ENCODE measurements at places on chromosomes 7 and 10.

DNA sequence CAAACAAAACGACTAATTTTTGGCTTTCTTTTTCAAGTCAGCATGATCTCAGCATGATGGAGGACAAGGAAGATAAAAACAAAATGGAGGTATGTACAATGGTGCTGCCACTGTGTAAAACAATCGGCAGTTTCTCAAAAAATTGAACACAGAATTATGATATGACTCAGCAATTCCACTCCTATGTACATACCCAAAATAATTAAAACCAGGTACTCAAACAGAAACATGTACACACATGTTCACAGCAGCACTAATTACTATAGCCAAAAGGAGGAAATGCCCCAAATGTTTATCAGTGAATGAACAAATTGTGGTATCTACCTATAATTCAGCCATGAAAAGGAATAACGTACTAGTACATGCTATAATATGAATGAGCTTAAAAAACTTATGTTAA lies 29.9 kb downstream of the SNX13 start:
- DNase-seq, result no peak

- peak; percentile 46 for DNase-seq
Measured at GRCh38 chr7:150450491-150451001, at the start of gene GIMAP8. Gene GIMAP8 (plus strand): TSS chr7:150450630. CDS start chr7:150466699, 16,069 bp downstream.

GRCh38 chr10:77478962-77479359 lies 158.6 kb downstream of the KCNMA1 start:
- DNase-seq, result no peak

DNA sequence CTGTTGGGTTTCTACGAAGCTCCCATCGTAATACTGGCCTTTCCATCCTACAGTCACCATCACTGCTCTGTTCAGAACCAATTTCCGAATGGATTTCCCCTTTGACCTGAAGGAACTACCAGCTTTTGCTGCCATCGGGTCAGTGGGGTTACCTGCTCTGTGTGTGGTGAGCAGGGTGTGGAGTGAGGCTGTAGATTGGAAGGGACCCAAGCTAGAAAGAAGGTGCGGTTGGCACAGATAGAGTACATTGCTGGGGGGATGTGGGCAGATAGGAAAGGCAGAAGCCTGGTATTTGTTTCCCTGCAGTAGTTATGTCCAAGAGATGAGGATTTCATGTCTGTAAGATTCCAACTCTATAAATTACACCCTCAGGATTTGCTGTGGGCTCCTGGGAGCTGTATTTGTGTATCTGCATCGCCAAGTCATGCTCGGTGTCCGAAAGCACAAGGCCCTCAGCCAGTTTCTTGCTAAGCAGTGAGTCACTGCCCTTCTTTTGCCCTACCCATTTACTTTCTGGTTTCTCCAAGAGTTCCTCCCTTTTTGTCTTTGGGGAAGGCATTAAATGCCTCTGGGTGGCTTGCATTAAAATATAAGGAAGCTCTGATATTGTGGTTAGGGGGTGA lies 15.4 kb downstream of the CLCN1 start:
- no peak for DNase-seq

DNA sequence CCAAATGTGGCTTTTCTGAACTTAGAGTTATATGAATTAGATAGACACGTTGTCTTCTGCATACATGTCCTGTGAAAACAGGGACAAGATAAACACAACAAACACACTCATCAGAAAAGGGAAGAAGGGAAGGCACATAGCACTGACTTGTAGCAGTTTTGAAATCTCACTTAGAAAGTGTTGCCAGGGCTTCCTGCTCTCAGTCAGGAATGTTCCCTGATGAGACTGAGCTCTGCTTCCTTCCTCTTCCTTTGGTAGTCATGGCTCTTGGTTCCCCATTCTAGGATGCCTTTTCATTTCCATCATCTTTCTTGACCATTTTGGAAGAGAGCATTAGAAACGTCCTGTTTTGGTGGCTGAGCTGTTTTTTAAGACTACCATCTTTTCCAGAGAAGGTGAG lies 233.8 kb upstream of the LYZL1 start:
- no peak for DNase-seq

- no peak for DNase-seq
Measured at GRCh38 chr10:85917601-85918000, 449.0 kb downstream of the GRID1 start.

DNA sequence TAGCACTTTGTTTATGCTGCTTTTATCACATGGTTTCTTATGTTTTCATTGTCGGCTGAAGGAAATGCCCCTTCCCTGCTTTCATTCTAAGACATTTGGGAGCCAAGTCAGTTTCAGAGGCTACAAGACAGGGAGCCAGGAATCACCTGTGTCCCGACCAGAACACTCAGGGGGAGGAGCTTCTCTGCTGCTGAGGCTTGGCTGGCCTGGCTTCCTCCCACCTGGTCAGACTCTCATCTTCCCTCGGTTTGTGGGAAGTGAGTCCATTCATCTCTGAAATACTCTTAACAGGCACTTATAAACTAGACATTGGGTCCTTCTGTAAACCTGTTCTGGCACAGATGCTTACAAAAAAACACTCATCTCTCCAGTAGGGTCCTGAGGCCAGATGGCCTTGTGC lies 19.6 kb upstream of the GOLGA7B start:
- DNase-seq, result no peak

- DNase-seq, result peak; percentile 15
Measured at GRCh38 chr10:4034907-4035598, 250.0 kb upstream of the KLF6 start.

DNA sequence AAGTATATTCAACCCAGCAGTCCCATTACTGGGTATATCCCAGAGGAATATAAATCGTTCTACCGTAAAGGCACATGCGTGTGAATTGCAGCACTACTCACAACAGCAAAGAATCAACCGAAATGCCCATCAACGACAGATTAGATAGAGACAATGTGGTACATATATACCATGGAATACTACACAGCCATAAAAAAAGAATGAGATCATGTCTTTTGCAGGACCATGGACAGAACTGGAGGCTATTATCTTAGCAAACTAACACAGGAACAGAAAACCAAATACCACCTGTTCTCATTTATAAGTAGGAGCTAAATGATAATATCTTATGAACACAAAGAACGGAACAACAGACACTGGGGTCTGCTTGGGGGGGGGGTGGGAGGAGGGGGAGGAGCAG lies 44.3 kb upstream of the KLHL7 start:
- DNase-seq, result no peak

DNA sequence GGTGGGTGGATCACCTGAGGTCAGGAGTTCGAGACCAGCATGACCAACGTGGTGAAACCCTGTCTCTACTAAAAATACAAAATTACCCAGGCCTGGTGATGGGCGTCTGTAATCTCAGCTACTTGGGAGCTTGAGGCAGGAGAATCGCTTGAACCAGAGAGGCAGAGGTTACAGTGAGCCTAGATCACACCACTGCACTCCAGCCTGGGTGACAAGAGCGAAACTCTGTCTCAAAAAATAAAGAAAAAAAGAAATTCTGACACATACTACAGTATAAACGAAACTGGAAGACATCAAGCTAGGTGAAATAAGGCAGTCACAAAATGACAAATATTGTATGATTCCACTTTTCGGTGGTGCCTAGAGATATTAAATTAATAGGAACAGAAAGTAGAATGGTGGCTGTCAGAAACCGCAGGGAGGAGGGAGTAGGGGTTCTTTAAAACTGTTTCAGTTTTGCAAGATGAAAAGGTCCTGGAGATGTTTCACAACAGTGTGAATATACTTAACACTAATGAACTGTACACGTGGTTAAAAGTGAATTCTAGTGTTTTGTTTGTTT lies 23.2 kb downstream of the PILRA start:
- DNase-seq, result peak; percentile 58

- DNase-seq, result no peak
Measured at GRCh38 chr7:76220185-76221057, 18.7 kb downstream of the SRRM3 start.

DNA sequence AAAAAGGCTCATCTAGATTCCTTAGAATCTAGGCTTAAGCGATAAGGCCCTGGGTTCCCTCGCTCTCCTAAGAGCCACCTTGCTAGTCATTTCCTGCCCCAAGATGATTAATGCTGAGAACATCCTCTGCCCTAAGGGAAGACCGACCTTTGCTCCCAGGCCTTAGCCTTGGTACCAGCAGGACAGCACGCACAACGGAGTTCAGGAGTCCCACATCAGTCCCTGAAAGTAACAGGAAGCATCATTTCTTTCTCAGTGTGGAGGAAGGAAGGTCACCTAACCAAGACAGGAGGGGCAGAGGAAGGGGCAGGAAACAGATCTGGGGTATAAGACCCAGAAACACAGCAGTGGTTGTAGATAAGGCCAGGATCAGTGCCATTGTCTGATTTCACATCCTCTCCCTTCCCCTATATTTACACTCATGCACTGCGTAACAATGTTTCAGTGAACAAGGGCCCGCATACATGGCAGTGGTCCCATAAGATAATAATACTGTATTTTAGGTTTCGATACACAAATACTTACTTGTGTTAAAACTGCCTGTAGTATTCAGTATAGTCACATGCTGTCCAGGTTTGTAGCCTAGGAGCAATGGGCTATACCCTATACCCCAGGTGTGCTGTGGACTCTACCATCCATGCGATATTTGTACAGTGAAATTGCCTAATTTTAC lies 8.1 kb upstream of the FAM107B start:
- DNase-seq, result no peak

- no peak for DNase-seq
Measured at GRCh38 chr7:155226261-155227003, 71.2 kb upstream of the INSIG1 start.

DNA sequence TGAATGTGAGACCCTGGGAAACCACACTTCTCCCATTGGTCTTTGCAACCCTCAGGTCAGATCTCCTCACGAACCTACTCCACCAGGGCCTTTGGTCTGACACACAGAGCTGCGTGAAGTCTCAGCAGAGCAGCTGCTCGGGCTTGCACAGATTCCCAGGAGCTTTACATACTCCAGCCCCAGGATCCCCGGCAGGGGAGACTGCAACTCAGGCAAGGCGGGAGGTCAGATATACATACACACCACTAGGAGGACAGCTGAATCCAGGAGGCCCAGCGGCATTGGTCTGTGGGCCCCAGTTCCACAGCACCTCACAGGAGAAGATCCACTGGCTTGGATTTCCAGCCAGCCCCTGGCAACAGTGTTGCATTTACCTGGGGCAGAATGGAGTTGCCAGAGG lies 239.2 kb downstream of the GPAM start:
- no peak for DNase-seq

- peak; percentile 83 for DNase-seq
Measured at GRCh38 chr7:148698397-148699023, at the start of gene CUL1. Gene CUL1 (plus strand): TSS chr7:148698903. CDS start chr7:148730123, 31,220 bp downstream.

DNA sequence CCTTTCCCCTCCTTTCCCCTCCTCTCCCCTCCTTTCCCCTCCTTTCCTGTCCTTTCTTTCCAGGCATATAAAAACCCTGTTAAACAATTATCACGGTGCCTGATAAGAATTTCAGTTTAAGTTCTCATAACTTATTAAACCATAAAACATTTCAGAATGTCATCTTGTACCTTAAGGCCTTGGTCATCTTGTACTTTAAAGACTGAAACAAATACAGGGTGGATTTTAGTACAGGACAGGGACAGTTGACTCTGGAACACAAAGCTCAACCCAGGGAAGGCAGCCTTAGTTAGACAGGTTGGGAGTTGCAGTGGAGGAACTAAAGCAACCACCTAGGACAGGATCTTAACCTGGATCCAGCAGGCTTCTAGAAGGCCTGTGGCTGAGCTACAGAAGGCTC lies 1.2 kb downstream of the AGR3 start:
- no peak for DNase-seq

DNA sequence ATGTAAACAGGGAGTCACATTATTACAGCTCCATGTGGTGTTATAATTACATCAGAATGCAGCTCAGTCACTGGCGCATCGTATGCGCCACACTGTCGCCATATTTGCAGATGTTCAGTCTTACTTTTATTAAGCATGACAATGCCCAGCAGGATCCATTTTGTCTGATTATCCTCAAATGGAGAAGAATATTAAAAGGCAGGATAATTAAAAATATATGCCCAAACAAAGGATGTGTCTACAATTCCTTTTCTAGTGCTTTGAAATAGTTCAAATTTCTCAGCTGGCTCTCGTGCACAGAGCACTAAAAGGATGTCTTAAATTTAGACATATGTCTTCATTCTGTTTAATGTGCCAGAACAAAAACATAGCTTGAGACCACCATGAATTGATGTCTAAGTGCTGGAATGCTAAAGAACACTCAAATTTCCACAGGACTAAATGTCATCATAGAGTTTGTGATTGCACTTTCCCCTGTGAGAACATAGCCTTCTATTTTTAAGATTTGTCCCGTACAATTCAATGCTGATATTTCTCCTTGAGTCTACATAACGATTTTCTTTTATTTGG lies 168.0 kb downstream of the DKK1 start:
- no peak for DNase-seq

GRCh38 chr7:98668255-98668654 lies 51.2 kb downstream of the NPTX2 start:
- no peak for DNase-seq

DNA sequence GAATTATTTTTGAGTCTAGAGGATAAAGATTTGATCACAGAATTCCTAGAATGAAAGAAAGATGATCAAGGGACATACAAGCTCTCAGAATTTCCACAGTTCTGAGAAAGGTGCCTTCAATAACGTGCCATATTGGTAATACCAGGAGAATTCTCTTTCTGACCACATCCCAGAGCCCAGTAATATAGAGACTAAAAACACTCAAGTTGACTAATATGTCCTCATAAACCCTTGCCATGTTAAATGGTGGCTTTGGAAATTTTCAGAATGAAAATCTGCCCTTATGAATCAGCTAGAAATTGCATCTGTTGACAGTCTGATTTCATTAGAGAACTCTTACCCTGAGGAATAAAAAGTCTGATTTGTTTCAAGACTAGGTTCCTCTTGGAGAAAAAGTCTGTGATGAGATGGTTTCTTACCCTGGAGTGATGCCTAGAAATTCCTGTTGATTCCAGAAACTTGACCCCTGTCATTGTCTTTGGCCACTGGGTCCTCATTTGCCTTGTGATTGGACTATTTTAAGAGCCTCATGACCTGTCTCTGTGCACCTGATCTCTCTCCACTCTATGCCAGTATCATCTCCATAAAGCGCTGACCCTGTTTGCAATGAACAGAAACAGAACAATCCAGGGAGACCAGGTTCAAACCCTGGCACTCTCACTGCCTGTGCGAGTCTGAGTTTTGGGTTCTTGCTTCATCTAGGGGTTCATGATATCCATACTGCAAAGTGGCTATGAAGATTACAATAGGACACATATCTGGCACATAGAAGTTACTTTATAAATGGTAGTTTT lies 3.3 kb downstream of the IL2RA start:
- DNase-seq, result no peak

Data from activated T-helper 2 cell treated with anti-CD3 and anti-CD28 coated beads, Interferon-gamma antibody, Interleukin-2, Interleukin-4, amounts not matched to agents 10 μg/mL and 5 μg/mL and 100 μg/mL, durations not matched to agents 14 hours and 24 hours and 36 hours (primary cell).